ENCODE measurements at places on chromosomes 2 and 18.

GRCh38 chr2:122525336-122525735, 769.9 kb downstream of the TSN start:
- DNase-seq = no peak

DNA sequence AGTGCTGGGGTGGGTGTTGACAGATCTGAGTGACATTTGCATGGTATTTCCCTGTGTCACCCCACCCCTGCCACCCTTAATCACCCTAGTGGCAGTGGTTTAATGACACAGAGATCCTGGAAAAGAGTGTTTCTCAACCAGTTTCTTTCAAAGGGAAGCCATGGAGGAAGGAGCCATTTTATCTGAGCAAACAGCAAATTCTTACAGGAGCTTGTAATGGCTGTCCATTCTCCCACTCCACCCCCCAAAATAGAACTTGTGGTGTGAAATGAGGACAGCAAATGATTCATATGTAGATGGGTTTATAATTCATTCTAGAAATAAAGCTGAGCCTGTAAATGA, 51.5 kb downstream of the CDC42EP3 start:
- no peak for DNase-seq

- DNase-seq = no peak
These were observed 42.6 kb downstream of the FAP start for GRCh38 chr2:162200636-162201035.

DNA sequence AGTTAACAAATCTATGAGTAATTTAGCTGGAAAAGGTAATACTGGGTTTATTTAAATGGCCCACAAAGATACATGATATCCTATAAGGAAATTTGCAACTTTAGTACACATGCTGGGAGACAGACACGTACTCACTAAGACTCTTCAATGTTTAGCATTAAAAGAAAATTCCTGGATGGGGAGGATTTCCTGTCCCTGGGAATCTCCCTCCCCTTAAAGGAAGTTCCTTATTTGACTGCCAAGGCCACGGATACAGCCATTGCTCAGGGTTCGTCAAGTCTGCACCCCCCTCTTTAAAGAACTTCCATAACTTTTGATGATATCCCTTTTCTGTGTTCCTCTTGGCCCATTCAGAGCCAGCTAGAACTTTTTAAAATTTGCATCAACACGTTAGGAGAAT, 267.6 kb downstream of the CD226 start:
- no peak for DNase-seq

- DNase-seq = no peak
These were observed 259.1 kb upstream of the RBMS1 start for GRCh38 chr2:160752475-160753330.

DNA sequence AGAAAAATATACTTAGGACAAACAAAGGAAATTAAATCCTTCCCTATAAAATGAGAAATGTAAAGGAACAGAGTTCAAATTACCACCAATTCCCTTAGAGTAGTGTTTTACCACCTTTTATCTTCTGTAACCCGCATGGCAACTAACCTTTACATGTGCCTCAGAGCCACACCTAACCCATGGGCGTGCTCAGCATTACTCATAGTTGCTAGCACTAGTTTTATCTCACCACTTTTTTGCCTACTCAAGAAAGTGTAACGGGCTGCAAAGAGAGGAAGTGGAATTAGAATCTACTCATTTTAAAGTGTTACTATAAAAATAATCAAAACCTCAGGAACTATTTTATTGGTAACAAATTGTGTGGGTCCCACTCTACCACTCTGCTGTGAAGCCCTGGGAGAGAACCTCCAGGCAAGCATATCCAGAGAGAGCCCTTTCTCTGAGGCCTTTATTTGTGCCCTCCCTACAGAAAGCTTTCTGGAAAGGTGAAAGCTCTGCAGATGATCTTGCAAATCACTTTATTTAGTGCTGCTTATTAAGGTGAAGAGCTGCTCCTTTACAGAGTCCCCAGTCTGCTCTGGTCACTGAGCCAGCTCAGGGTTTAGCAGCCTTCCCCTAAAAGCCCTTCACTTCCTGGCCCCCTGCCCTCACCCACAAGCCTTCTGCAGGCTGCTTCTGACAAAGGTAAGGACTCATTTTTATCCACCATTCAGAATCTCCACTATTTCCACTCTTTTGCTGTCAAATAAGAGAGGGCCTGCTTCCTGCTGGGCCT, 98.8 kb downstream of the TRABD2A start:
- no peak for DNase-seq

GRCh38 chr2:235102896-235103295, 151.1 kb downstream of the SH3BP4 start:
- no peak for DNase-seq

DNA sequence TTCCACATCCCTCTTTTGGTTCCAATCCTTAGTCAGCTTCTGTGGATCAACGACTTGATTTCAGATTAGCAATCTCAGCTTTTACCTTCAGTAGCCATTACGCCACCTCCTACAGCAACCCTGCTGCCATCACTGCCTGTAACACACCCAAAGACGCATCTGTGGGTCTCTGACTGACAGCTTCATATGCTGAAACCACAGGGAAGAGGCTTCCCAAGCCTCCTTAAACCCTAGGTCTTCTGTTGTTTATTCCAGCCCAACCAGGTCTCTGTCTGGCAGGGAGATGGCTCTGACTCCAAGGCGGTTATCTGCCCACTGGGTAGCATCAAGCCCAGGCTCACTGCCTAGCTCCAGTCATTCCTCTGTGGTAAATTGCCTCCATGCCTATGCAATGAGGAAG, 28.6 kb upstream of the TRIB2 start:
- no peak for DNase-seq

Data from GM12892 (cell line).